ENCODE measurements at places on chromosomes 7 and 10. TPM values are rescaled to one million over a fixed set of nuclear protein-coding genes. Genes with fewer than 3 reads are reported as not detected.
A peak's percentile ranks its signal among the peaks of the same experiment; 100 is the strongest.

The SYT15 gene
- total RNA-seq: 0.64 TPM

The OPN1SW gene
- total RNA-seq: not detected

The GJD4 gene
- not detected for total RNA-seq

The SEMA3E gene
- 0.43 TPM for total RNA-seq

The CPN1 gene
- not detected for total RNA-seq

The PTEN gene
- total RNA-seq: 265 TPM

The OPALIN gene
- total RNA-seq: not detected

The ENTPD1 gene
- total RNA-seq: 0.86 TPM

The NKX2-3 gene
- total RNA-seq: not detected

The JCAD gene
- 18.7 TPM for total RNA-seq

The NPC1L1 gene
- not detected for total RNA-seq

- DNase-seq: no peak
These were observed 22.1 kb downstream of the EXOC4 start for GRCh38 chr7:133275008-133275407.

DNA sequence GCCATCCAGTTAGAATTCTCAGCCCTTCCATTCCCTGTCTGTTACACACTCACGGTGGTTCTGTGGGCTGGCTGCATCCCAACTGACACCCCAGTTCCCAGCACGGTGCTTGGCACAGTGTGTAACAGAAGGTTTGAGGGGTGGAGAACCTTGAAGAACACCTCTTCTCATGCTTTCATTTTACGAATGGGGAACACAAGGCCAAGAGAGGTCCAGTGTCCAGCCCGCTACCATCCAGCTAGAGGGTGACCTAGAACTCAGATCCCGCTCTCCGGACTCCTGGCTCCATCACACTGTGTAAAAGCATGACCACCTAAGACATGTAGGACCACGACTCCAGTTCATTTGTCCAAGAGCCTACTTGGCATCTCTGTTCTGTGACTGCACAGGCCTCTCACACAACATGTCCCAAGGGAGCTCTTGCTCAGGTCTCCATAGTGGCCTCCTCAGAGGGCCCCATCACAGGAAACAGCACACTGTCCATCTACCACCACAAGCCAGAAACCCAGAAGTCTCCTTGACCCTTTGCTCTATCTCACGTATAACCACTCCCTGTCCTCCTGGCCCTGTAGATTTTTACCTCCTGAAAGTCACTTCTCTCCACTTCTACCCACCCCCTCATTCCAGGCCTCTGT is 2.8 kb upstream of the CDH23 start:
- DNase-seq: no peak

DNA sequence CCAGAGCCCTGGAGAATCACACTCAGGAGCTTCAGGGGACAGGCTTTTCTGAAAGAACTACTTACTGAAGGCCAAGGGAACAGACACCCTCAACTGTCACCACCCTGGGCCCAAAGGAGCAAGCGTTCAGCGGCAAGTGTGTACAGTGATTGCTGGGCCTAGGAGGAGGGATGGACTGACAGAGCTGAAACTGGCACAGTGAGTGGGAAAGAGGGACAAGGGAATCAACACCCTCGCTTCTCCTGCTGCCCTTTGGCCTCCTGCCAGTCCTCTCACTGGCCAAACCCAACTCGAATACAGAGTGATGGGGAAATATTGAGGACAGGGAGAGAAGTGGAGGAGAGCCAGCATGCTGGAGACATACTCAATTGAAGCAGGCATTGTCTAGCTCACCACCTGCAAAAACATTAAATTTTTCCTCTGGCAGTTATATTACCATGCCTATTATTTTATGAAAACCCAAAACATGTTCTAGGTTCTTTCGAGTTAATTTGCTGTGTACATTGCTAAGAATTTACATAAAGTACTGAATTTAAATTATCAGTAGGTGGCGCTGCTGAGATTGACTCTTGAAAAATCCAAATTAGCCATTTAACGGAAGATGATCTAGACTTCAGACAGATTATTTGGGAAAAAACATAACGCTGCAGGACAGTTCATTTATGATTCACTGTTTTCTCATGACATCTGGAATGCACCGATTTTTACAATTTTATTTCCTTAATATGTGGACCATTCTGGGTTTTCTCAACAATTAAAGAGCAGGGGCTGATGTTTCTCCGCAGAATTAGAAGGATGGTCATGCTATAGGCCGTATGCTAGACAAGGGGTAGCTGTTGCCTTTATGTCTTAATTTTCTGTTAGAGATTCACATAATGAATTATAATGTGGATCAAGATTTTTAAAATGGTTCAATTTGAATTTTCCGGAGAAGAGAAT is 14.7 kb upstream of the TMEM236 start:
- DNase-seq: peak; percentile 48

GRCh38 chr7:153006452-153006851 is 246.9 kb downstream of the ACTR3B start:
- DNase-seq: no peak

GRCh38 chr10:57972783-57973182 is 294.9 kb downstream of the IPMK start:
- peak; percentile 26 for DNase-seq

DNA sequence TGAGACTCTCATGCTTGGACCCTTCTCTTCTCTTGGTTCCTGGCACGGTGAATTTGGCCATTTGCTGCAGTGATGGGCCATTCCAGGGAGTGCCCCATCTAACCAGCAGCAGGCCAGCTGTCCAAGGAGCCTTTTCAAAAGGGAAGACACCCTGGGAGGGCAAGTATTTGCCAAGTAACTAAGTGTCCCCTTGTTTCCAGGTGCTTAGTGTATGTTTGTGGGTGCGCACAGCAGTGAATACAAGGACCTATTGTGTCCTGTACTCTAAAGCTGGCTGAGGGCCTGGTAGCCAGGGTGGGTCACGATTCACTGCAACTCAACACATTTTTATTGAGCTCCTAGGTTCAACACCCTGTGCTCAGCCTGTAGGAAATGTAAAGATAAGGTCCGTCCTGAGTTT is 348.8 kb downstream of the RNLS start:
- DNase-seq: no peak

- peak; percentile 32 for DNase-seq
These were observed 4.0 kb upstream of the AQP1 start for GRCh38 chr7:30907527-30908267.

- no peak for DNase-seq
These were observed 377.8 kb downstream of the GFRA1 start for GRCh38 chr10:115895166-115895565.

DNA sequence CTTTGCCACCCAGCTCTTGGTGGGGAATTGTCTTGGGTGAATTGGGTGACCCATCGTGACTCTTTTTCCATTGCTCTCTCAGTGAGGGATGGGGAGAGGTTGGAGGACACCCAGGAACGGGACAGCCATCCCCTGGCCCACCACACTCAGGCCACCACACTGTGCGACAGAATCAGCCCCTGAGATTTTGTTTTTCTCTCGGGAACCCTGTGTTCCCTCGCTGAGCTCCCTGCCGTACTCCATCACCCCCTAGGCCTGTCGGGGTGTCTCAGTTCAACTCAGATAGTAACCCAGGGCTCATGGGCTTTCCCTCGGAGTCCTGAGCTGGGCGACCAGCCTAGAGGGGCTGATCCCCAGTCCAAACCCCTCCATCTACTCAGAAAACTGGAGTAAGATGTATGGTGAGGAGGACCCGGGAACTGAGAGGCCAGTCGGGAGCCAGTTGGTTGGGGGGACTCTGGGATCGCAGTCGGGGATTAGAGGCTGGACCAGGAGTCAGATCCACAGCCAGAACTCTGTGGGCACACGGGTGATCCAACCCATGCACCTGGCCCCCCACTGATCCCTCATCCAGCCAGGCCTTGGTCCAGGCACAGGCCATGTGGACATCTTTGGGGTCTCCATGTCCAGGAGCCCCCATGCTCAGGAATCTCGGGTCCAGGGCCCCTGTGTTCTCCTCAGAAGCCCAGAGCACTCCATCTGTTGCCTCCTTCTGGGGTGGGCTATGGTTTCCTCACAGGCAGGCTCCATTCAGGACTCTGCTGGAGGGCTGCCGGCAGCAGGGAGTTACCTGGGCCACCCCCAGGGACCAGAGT is 9.3 kb downstream of the CRYGN start:
- no peak for DNase-seq

GRCh38 chr10:58885686-58886345 is 290.6 kb upstream of the PHYHIPL start:
- DNase-seq: no peak

DNA sequence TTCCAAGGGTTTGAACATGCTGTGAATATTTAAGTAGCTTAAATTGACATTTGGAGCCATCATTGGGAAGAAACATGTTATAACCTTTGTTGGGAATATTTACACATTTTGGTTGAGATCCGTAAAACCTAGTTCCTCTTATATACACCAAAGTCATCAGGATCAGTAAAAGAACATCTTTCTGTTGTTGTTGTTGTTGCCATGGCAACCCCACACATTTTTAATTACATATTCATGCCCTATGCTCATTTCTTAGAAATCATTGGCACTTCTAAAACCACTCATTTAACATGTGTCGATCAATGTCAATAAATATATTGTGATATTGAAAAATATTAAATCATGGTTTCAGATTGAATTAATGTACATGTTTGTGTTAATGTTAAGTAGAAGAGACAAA is 122.6 kb downstream of the POU6F2 start:
- no peak for DNase-seq

GRCh38 chr10:63633677-63634487 is 112.7 kb downstream of the REEP3 start:
- peak; percentile 56 for DNase-seq

- DNase-seq: no peak
These were observed 32.8 kb upstream of the ARHGAP12 start for GRCh38 chr10:31961277-31962074.

- no peak for DNase-seq
These were observed 74.1 kb downstream of the LRRTM3 start for GRCh38 chr10:66999762-67000545.

- no peak for DNase-seq
These were observed 141.8 kb downstream of the POLR1F start for GRCh38 chr7:19567011-19567410.

DNA sequence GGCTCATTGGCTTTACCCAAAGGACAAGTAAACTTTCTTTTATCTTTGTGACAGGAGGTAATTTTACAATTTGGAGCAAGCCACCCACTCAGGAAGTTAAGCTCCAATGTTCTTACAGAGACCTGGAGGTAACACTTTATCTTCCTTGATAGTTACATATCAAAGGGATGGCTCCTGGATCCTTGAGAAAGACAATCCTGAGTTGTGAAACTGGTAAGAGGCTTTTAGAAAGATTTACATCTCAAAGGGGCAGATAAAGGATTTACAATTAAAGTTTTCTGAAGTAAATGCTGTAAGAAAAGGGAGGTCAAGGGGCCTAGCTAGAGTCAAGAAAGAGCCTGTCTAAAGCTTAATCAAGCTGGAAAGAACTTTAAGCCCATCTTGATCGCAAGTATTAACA is 124.4 kb upstream of the ZNF804B start:
- no peak for DNase-seq

GRCh38 chr10:61068471-61068870 is 124.5 kb upstream of the RHOBTB1 start:
- DNase-seq: peak; percentile 90

DNA sequence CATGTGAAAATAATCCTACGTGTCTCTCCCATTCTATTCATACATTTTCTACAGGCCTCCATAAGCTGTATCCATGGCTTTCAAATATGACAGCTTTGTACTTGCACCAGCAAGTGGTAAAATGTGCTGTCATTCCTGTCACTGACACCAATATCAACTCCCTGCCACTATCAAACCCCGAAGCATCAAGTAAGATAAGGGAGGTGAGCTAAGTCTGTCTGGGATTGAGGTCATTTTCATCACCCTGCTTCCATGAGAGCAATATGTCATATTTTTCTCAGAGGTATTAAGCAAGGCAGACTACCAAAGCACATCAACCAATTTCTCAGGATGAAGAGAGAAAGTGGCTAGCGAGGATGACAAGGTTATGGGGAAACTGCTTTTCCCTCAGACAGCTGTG is 11.1 kb downstream of the GPR22 start:
- DNase-seq: no peak

DNA sequence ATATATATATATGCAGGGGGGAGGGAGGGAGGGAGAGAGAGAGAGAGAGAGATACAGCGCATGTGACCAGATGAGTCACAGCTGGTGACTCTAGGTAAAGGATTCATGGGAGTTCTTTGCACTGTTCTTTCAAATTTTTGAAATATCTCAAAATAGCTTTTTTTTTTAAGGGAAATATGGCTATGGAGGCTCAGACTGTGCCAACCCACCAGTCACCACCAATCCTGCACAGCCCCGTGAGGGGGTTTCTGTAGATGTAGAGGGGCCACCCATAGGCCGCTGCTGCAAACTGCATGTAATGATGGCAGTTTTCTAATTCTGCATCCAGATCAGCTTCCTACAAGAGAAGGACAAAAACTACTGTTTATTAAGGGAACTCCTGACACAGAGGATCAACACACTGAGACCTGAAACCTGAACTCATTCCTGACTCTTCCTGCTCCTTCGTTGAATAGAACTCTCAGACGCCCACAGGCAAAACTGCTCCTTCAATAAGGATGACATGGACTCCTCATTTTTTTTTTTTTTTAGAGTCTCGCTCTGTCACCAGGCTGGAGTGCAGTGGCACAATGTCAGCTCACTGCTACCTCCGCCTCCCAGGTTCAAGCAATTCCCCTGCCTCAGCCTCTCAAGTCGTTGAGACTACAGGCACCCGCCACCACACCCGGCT is 17.3 kb downstream of the DAGLB start:
- DNase-seq: peak; percentile 27

DNA sequence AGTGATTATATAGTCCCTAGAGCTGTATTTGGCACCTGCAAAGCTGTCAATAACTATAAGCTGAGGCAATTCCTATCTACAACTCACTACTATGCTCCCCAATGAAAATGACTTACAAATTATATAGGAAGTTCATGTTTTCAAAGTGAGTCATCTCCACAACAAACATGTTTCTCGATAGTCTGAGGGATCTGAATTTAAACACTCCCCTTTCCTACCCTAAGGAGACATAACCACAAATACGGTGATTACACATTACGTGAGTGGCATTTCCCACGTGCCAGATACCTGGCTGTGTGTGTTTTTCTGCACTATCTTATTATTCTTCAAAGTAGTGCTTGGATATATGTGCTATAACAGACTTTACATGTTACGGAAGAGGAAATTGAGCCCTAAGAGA is 122.5 kb upstream of the C1QL3 start:
- peak; percentile 44 for DNase-seq

- DNase-seq: peak; percentile 80
These were observed 5.6 kb downstream of the LRRTM3 start for GRCh38 chr10:66931340-66931948.

- no peak for DNase-seq
These were observed 210.9 kb upstream of the C7orf33 start for GRCh38 chr7:148379677-148380076.

- peak; percentile 40 for DNase-seq
These were observed 281.9 kb downstream of the PPP1R3A start for GRCh38 chr7:113636727-113637421.

Data from fibroblast of villous mesenchyme (primary cell).